Epithelial cell of proximal tubule (primary cell): ENCODE measurements at places on chromosomes 2 and 18.

GRCh38 chr2:66239655-66240054, 195.3 kb upstream of the MEIS1 start:
- no peak for DNase-seq

DNA sequence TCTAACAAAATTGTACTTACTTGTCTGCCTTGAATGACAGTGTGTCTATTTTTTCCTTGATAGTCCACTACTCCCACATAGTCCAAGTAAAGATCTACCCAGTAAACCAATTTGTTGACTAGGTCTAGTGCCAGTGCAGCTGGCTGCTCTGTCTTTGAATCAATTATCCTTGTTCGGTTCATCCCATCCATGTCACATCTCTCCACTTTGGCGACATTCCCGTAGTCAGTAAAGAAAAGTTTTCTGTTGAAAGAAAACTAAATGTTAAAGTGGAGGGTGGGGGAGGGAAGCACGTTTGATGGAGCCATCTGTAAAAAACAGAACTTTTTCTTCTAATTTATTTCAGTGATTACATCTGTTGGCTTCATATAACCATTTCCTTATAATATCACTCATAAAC, 1068.8 kb downstream of the LRP1B start:
- no peak for DNase-seq

DNA sequence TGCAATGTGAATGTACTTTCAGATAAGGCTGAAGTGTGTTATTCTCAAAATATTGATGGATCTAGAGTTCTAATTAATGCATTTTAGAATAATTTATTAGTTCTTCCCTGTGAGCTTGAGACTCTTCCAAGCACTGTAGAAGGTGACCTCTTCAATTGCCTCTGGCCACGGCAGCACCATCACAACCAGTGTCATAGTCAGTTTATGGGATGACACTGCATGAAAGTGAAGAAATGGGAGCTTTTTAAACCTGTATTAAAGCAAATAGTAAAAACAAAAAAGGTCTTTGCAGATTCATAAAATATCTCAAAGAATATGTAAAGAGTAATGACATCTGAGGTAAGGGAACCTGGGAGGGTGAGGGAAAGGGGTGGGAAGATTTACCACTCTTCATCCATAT, 52.0 kb downstream of the OXER1 start:
- DNase-seq = no peak

GRCh38 chr2:68792751-68793150, 58.1 kb downstream of the ARHGAP25 start:
- DNase-seq = no peak

DNA sequence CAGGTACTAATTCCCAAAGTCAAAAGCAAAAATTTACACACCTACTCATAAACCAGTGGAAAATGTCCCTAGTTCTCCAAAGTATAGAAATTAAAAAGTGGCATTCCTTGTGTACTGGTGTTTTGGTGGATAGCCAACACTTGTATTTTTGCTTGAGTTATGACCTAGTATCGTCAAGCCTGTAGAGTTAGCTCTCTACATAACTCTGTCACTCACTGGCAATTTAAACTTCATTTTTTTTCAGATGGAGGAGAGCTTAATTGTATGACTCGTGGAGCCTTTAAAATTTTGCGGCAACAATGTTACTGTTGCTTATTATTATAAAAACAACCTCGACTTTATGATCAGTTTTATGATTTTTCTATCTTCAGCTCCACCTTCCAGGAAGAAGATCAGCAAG, 58.7 kb downstream of the ITGB6 start:
- no peak for DNase-seq

- no peak for DNase-seq
Measured at GRCh38 chr2:180158961-180159360, 151.9 kb upstream of the CWC22 start.

- no peak for DNase-seq
Measured at GRCh38 chr18:41538751-41539150, 416.3 kb upstream of the PIK3C3 start.

GRCh38 chr2:98492441-98492840, 47.8 kb downstream of the INPP4A start:
- no peak for DNase-seq

GRCh38 chr18:78993014-78993926, 13.7 kb downstream of the SALL3 start:
- DNase-seq = no peak

DNA sequence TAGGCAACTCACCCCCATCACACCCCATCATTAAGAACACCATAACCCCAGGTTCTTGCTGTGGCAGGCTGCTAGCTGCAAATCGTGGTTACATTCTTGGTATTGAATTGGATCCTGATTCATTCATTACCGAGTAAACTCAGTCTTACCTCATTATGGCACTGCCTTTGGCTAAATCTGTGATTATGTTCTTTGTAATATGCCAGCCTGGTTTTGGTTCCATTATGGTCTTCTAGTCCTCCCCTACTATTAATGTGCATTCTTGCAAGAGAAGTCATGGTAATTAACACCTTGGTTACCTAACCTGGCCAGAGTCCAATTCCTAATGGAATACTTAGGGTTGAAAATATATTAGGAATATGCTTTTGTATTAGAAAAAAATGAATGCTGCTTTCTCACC, 258.9 kb upstream of the APCDD1 start:
- no peak for DNase-seq

DNA sequence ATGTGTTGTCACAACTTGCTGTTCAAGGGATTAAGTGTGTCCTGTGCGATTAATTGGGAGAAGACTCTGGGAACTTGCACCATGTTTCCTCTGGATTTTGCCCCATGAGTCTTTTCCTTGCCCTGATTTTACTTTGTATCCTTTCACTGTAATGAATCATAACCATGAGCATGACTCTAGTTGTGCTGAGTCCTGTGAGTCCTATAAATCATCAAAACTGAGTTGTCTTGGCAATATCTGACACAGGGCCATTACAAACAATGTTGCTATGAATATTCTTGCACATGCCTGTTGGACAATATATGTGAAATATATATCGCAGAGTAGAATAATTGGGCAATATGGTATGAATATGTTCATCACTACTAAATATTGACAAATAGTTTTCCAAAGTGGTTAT, 56.5 kb upstream of the COL5A2 start:
- DNase-seq = no peak

- DNase-seq = no peak
Measured at GRCh38 chr2:239815671-239816070, 209.5 kb downstream of the NDUFA10 start.

- DNase-seq = no peak
Measured at GRCh38 chr18:74468547-74469061, 11.5 kb upstream of the DIPK1C start.

GRCh38 chr2:2887772-2888387, 489.7 kb downstream of the EIPR1 start:
- DNase-seq = no peak

- DNase-seq = no peak
Measured at GRCh38 chr2:183024339-183025095, 13.7 kb downstream of the NCKAP1 start.

GRCh38 chr2:133431289-133431688, 137.0 kb downstream of the NCKAP5 start:
- DNase-seq = peak; percentile 32

DNA sequence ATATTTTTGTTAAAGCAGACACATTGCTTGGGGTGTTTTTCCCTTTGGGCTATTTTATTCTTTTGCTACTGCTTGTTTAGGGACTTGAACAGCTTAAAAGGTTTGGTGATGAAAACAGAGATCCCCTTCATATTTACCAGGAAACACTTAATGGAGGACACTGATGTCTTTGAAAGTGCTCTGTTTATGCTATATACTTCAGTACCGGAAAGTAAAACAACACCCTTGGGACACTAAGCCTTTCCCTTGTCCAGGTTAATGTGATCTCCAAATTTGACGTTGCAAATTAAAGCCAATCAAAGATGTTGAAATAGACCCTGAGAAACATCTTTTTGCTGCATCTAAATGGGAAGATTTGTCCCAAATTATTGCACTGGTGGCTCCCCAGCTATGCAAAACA, 564.6 kb upstream of the PKDCC start:
- no peak for DNase-seq

DNA sequence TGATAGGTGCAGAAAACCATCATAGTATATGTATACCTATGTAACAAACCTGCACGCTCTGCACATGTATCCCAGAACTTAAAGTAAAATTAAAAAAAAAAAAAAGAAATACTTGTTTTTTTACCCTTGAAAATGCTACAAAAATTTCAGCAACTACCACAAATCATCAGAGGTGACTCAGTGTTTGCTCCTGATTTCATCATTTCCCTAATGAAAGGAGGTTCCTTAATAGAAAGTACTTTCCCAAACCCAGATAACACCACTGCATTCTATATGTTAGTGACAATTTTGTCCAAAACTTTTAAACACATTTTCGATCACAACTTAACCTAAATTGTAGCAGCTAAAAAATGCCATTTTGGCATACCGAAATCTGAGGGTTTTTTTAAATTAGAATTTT, 163.3 kb downstream of the SLC39A10 start:
- no peak for DNase-seq

GRCh38 chr18:46497129-46497528, 159.9 kb downstream of the LOXHD1 start:
- no peak for DNase-seq

GRCh38 chr2:220935789-220936321, 636.2 kb downstream of the EPHA4 start:
- DNase-seq = no peak

GRCh38 chr18:35490894-35491699, 6.7 kb downstream of the INO80C start:
- no peak for DNase-seq

- DNase-seq = no peak
Measured at GRCh38 chr18:79511671-79512301, 116.1 kb downstream of the NFATC1 start.

GRCh38 chr2:219127037-219127635, 33.5 kb downstream of the NHEJ1 start:
- DNase-seq = no peak

GRCh38 chr2:48915227-48915626, 159.7 kb upstream of the LHCGR start:
- DNase-seq = no peak

DNA sequence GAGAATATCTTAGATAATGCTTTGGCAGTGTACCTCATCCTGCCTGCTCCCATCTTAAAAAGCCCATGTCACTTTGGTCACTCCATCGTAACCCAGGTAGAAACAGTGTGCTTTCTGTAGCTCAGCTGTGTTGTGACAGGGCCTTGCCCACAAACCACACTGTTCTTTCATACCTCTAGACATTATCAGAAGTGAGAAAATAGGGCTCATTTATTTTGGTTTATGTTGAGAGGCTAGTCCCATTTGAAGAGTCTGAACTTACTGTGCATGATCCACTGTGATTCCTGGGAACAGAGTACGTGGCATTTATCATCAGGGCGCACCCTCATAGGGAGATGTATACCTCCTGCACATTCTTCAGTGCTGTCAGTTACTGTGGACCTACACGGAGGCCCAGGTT, 69.7 kb downstream of the FEZ2 start:
- no peak for DNase-seq

DNA sequence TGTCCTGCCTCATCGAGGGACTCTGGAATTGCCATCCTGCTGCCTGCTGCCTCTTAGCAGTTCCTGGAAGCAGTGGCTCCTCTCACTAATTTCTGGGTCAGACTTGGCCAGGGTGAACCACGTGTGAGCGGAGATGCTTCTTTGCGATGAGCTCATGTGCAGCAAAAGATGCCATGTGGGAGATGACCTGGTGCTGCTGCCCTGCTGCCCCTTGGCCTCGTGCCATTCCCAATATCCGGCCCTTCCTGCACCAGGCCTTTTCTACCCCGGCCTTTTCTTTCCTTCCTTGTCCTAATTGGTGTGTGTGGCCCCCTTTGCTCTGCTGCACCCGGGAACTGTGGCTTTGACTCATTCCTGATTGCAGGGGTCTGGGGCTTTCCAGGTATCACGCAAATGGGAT, 296.9 kb upstream of the HS6ST1 start:
- no peak for DNase-seq

- DNase-seq = no peak
Measured at GRCh38 chr2:214103276-214104001, 307.4 kb upstream of the VWC2L start.

DNA sequence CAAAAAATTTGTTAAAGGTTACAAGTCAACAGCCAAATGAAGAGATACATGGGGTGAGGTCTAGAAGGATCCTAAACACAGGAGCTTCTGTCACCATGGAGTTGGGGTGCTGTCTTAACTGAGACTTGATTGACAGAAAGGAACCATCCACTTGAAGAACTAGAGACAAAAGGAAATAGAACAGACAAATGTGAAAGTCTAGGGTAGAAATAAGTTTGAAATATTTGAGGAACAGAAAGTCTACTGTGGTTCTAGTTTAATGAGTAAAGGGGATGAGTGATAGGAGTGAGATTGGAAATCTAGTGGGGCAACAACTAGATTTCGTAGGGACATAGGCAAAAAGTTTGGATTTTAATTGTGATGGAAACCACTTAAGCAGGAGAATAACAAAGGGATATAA, 18.7 kb downstream of the RBBP8 start:
- DNase-seq = no peak

DNA sequence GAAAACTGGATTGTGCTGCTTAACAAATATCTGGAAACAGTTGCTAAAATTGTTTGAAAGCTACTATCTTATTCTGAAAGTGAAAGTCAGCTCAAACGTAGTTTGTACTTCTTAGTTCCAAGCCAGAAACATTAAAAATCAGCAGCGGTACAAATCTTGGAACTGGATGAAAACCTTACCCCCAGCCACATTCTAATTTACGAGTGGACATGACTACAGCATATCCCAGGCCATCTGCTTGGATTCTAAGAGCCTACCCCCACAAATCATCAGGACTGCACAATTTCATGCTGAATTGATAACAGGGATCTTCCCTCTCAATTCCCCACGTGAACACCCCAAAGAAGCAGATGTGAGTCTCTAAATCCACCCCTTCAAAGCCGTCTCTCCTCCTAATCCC, 158.7 kb upstream of the NCKAP5 start:
- no peak for DNase-seq

DNA sequence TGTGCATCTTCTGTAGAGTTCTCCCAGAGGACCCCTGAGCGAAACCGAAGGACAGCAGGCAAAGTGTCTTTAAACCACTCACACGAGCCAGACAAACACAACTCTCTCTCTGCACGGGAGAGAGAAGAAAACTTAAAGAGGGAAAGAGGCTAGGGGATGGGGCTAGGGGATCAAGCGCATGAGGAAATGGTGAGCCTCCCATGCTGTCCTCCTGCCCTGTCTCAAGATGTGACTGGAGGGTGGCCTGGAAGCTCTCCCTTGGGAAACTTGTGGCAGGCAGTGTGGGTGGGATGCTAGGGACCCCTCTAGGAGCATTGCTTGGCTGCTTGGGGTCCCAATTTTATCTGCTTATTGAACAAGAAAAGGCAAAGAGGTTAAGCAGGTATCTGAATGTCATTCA, 44.5 kb downstream of the CYP26B1 start:
- no peak for DNase-seq

DNA sequence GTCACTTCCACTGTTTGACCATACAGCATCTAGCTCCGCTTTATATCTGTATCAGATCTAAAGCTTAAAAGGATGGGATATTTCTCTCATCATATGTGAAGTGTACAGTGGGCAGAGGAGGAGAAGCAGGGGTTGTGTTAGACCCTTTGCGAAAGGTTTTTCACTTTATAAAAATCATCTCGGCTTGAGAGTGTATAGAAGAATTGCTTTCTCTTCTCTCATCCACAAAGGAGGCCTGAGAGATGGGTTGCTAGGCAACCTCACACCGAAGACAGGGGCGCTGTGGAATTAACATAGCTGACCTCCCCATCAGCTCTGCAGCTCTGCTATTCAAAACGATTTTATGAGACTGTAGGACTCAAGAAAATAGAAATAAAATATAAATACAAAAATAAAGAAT, 70.2 kb upstream of the GALNT3 start:
- DNase-seq = no peak
